ENCODE measurements at places on chromosomes 5 and 9.

- no peak overlapping the region for H3K27ac ChIP-seq
- H3K27me3 ChIP-seq: no peaks in the 10 kb centered on the region
Measured at GRCh38 chr5:34517249-34517648, 138.9 kb upstream of the RAI14 start.

DNA sequence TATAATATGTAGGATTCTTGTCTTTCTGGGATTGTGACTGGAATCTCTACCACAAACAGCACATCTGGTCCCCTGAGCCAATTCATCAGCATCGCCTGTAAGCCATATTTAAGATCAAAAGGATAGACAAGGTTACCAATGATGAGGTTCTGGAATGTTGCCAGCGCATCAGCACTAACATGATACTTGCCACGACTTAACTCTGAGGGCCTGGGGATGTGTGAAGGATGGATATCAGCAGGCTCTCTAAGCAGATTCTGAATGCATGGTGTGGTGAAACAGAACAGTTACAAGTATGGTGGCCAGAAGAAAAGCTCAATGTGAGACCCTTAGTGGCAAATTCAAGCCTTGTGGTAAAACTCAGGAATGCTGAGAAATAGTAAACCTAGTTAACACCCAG is 143.0 kb downstream of the XRCC4 start:
- no peak overlapping the region for H3K4me3 ChIP-seq
- no peak overlapping the region for H3K27ac ChIP-seq
- H3K4me1 ChIP-seq: peaks cover 7% of the 10 kb centered on the region
- no peaks in the 10 kb centered on the region for H3K36me3 ChIP-seq
- no peaks in the 10 kb centered on the region for H3K27me3 ChIP-seq

DNA sequence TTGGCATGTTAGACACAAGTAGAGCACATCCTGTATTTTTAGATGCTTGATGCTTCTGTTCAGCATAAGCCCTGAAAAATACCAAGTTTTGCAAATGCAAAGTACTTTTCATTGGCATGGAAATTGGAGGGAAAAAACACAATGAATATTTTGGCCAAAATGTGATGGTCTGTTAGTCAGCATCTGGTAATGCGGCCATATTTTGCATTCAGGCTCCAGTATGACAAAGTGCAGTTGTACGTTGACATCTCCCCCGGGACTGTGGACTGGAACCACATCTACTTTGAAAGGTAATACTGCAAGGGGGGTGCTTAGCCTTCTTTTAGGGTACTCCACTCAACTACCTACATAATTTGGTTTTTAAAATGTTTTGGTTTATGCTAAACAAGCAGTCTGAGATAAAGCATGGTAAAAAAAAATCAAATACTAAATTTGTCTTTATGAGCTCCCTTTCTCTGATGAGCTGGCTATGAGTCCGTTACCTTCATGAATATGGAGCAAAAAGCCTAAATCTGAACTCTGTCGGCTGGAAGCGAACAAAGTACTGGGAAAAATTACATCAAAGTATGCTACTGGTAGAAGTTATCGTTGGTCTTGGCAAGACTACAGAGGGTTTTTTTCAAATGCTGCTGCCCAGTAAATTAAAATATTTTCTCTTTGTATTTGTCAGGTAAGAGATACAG is 297.0 kb downstream of the ARHGEF28 start:
- no peak overlapping the region for H3K27ac ChIP-seq
- DNase-seq: no peak
- no peaks in the 10 kb centered on the region for H3K27me3 ChIP-seq
- H3K4me1 ChIP-seq: peaks cover 15% of the 10 kb centered on the region
- H3K36me3 ChIP-seq: peaks cover 4% of the 10 kb centered on the region
- H3K4me3 ChIP-seq: no peak overlapping the region

GRCh38 chr5:102277144-102277543 is 18.9 kb downstream of the SLCO4C1 start:
- no peak for DNase-seq
- H3K36me3 ChIP-seq: no peaks in the 10 kb centered on the region
- H3K4me1 ChIP-seq: no peaks in the 10 kb centered on the region
- H3K27me3 ChIP-seq: no peaks in the 10 kb centered on the region

GRCh38 chr5:125913200-125913599 is 510.0 kb upstream of the GRAMD2B start:
- H3K36me3 ChIP-seq: no peaks in the 10 kb centered on the region
- no peaks in the 10 kb centered on the region for H3K27me3 ChIP-seq
- H3K4me3 ChIP-seq: no peak overlapping the region
- no peak for DNase-seq

DNA sequence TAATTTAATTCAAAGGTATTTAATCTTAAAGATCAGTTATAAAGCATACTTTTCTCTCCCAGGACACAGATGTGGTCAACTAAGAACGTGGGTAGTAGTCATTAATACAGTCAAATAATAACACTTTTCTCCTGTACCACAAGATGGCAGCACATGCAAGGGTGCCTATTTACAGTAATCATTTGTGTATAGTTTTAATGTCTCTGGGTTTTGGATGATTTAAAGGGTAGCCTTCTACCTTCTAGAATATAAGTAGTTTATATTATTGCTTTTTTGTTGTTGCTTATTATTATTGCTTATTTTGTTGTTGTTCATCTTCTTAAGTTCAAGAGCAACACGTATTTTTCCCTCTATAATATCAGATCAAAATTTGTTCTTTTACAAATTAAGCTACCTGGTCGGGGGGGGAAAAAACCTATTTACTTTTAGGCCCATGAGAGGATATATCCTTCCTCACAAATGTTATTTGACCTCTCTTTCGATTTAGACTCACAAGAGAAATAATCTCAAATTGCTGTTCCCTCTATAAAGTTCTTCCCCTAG is 59.6 kb upstream of the SLC27A6 start:
- H3K4me1 ChIP-seq: no peaks in the 10 kb centered on the region
- no peak overlapping the region for H3K27ac ChIP-seq
- no peaks in the 10 kb centered on the region for H3K27me3 ChIP-seq
- peak; percentile 57 for DNase-seq
- H3K36me3 ChIP-seq: no peaks in the 10 kb centered on the region
